Astrocyte (in vitro differentiated cells and primary cell): ENCODE measurements at places on chromosomes 2 and 18. TPM values are rescaled to one million over a fixed set of nuclear protein-coding genes. Genes with fewer than 3 reads are reported as not detected.

The TNFRSF11A gene
- 0.75 and 1.5 TPM in 2 replicates for total RNA-seq

DNA sequence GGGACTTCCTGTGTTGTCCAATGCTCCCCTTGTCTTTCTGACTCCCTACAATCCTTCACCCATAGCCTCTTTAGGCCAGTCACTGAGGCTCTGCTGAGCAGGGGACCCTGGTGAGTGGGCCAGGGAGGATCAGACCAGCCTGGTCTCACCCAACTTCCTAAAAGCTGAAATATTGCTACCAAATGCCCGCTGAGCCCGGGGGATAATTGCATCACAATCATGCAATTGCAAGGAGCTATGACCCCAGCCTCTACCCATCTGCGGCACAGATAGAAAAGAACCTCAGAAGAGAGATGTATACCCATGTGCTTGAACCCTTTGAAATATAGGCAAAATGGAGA lies 3.7 kb upstream of the SP100 start:
- peak overlapping the region; percentile 77 for H3K27ac ChIP-seq
- peaks cover 23% of the 10 kb centered on the region for H3K4me1 ChIP-seq
- H3K36me3 ChIP-seq, result no peaks in the 10 kb centered on the region
- no peaks in the 10 kb centered on the region for H3K27me3 ChIP-seq
- no peak for DNase-seq

DNA sequence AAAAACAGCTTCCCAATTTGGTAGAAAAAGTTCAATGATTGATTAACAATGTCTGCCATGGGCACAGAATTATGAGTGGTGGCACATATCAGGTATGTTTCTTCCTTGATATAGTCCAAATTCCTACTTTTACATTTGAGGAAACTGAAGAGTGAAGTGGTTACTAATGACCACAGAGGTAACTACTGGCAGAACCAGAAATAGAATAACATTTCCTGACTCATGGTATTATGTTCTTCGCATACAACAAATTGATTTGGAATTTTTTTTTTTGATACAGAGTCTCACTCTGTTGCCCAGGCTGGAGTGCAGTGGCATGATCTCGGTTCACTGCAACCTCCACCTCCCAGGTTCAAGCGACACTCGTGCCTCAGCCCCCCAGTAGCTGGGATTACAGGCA lies 6.0 kb upstream of the NFE2L2 start:
- no peaks in the 10 kb centered on the region for H3K36me3 ChIP-seq
- DNase-seq, result no peak
- H3K27ac ChIP-seq, result no peak overlapping the region
- no peaks in the 10 kb centered on the region for H3K27me3 ChIP-seq
- no peak overlapping the region for H3K4me3 ChIP-seq

DNA sequence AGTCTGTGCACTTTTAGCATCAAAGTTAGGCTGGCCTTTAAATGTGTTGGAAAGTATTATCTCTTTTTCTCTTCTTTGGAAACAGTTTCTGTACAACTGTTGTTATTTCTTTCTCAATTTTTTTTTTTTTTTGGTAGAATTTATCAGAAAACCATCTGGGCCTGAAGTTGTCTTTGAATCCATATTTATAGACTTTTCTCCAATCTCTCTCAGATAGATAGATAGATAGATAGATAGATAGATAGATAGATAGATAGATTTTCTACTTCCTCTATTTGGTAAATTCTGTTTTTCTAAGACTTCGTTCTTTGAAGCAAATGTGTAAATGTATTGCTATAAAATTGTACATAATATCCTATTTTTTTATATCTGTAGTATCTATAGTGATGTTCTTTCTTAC lies 17.5 kb downstream of the DNAJC10 start:
- H3K36me3 ChIP-seq, result peaks cover 32% of the 10 kb centered on the region
- DNase-seq, result no peak
- H3K27me3 ChIP-seq, result no peaks in the 10 kb centered on the region
- no peak overlapping the region for H3K27ac ChIP-seq
- H3K4me3 ChIP-seq, result no peak overlapping the region
- H3K4me1 ChIP-seq, result no peaks in the 10 kb centered on the region

DNA sequence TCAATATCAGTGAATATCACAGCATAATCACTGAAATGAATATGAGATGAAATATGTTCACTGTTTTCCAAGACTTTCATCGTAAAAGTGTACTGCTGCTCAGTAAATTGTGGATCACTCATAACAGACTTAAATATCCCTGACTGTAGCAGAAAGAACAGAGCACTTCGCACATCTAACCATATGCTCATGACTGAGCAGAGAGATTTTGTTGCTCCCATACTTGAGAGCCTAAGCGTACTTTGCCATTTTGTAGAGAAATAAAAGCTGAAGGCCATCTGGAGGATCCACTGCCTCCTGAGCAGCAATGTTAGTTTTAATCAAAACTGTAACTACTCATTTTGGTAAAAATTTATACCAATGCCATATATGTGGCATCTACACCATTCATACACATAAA lies 243.5 kb downstream of the STK39 start:
- H3K27me3 ChIP-seq, result no peaks in the 10 kb centered on the region
- no peak overlapping the region for H3K4me3 ChIP-seq
- H3K4me1 ChIP-seq, result no peaks in the 10 kb centered on the region
- DNase-seq, result no peak
- no peaks in the 10 kb centered on the region for H3K36me3 ChIP-seq

DNA sequence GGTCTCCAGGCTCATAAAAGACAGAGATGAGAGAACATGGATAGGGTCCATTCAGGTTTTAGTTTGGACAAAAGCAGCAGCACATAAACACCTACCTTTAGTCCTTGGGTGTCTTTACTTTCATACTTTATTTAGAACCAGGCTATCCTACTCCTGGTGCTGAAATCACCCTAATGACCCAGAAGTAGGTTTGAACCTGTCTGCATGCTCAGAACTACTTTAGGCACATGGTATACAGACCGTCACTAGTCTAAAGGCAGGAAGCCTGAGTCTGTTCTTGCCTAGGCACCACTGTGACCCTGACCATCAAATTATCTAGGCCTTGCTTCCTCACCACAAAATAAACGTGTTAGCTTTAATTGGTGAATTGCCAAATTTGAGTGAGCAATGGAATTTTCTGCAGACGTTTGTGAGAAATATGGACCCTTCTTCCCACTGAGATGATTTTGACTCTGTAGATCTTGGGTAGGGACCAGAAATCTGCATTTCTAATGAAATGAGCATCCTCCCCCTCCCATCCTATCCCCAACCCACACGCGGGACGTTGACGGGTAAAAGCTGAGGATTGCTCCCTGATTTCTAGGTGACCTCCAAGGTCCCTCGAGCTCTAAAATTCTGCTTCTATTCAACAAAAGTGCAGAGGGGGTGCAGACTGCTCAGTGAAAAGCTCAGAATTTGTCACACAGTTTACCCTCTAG lies 75.1 kb downstream of the PLEKHM3 start:
- H3K27me3 ChIP-seq, result no peaks in the 10 kb centered on the region
- no peak overlapping the region for H3K27ac ChIP-seq
- DNase-seq, result peak; percentile 4

- no peaks in the 10 kb centered on the region for H3K27me3 ChIP-seq
- no peak overlapping the region for H3K4me3 ChIP-seq
- DNase-seq, result no peak
- H3K27ac ChIP-seq, result no peak overlapping the region
Measured at GRCh38 chr18:12074736-12075135, 18.9 kb upstream of the ANKRD62 start.

DNA sequence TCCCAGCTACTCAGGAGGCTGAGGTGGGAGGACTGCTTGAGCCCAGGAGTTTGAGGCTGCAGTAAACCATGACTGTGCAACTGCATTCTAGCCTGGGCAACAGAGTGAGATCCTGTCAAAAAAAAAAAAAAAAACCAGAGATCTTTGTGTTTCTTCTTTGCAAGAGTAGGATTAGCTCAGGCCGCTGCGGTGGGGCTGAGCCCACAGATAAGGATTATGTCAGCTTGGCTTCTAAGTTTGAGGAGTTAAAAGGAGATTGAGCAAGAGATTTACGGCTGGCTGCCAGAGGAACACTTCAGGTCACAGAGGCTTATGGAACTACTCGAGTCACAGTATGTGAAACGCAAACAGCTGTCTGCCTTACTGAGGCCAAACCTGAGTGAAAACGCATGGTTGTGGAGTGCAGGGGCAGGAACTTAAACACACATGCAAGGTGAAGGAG lies 146.7 kb upstream of the L3MBTL4 start:
- H3K4me1 ChIP-seq, result peaks cover 2% of the 10 kb centered on the region
- H3K27ac ChIP-seq, result no peak overlapping the region
- no peak for DNase-seq
- no peaks in the 10 kb centered on the region for H3K27me3 ChIP-seq

DNA sequence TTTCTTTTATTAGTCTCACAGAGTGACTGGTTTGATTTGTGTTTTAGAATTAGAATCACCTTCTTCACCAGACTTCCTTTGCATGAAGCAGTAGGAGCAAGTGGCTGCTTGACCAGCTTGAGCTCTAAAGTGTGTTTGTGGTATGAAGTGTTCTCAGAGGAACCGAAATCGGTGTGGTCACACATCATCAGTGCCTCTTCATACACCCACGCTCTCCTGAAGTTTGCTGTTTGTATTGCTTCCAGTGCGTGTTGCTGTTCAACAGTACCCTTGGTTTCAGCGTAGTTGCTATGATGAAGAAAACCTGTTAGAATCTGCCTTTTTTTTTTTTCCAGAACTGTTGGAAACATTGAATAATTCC lies 77.9 kb downstream of the LIMS1 start:
- H3K27me3 ChIP-seq, result no peaks in the 10 kb centered on the region
- H3K36me3 ChIP-seq, result no peaks in the 10 kb centered on the region
- no peak overlapping the region for H3K4me3 ChIP-seq
- DNase-seq, result peak; percentile 60
- H3K27ac ChIP-seq, result no peak overlapping the region
- peaks cover 9% of the 10 kb centered on the region for H3K4me1 ChIP-seq

DNA sequence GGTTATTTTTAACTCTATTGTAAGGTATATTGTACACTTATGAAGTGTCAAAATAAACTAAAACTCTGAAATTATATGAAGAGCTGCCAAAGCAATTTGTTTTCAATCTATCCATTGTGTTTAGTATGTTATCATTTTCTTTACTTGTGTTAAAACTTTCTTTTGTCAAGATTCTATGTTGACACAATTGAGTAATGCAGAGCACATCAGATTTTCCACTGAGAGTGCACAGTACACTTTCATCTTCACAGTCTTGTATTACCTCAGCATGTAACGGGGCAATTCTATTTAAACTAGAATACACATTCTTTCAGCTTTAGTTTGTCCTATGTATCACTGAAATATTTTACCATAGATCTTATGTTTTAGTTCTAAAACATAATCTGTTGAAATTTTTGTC lies 304.4 kb upstream of the ZC3H15 start:
- H3K36me3 ChIP-seq, result no peaks in the 10 kb centered on the region
- H3K4me1 ChIP-seq, result no peaks in the 10 kb centered on the region
- H3K27ac ChIP-seq, result no peak overlapping the region
- H3K27me3 ChIP-seq, result no peaks in the 10 kb centered on the region
- no peak overlapping the region for H3K4me3 ChIP-seq
- DNase-seq, result no peak

DNA sequence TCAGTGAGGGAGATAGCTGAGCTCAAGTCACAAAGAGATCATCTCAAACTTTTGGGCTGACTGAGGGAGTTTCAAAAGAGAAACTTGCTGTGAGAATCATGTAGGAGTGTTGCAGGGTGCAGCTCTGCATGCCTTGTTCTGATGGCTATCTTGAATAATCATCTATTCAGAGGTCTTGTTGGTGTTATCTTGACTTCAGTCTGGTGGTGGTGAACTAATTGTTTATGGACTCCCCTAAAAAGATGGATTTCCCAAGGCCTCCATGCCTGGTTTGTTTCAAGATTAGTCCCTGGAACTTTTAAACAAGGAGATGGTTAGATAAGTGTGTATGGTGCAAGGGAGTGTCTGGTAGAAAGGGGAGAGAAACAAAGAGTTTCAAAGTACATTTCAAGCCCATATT lies 29.8 kb downstream of the SLC39A6 start:
- no peak overlapping the region for H3K4me3 ChIP-seq
- no peaks in the 10 kb centered on the region for H3K36me3 ChIP-seq
- peaks cover 2% of the 10 kb centered on the region for H3K27me3 ChIP-seq
- no peaks in the 10 kb centered on the region for H3K4me1 ChIP-seq
- no peak overlapping the region for H3K27ac ChIP-seq
- DNase-seq, result no peak
